ENCODE measurements at places on chromosomes 5 and 9. TPM values are rescaled to one million over a fixed set of nuclear protein-coding genes. Genes with fewer than 3 reads are reported as not detected.

DNA sequence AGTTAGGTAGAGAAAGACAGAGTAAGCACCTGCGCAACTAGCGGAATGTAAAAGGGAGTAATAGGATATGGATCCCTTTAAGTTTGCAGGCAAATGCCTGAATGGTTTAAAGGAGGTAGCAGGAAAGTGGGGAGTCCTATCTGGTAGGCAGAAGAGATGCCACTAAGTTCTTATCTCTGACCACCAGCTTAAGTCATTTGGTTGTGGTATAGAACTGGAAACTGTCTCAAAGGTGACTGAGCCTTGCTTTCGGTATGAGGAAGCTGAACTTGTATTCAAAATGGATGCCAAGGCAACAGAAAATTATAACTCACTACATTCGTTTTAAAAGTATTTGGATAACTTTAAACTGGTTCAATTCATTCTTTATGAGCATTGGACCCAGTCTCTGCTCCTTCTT lies 475.6 kb downstream of the DMRTA1 start:
- H3K4me3 ChIP-seq = no peak overlapping the region
- DNase-seq = no peak
- no peaks in the 10 kb centered on the region for H3K27me3 ChIP-seq
- no peaks in the 10 kb centered on the region for H3K36me3 ChIP-seq
- H3K27ac ChIP-seq = no peak overlapping the region

- H3K27ac ChIP-seq = no peak overlapping the region
- H3K4me1 ChIP-seq = no peaks in the 10 kb centered on the region
- no peaks in the 10 kb centered on the region for H3K36me3 ChIP-seq
These were observed 677.0 kb upstream of the KLF4 start for GRCh38 chr9:108166519-108166918.

- H3K27ac ChIP-seq = no peak overlapping the region
- H3K36me3 ChIP-seq = no peaks in the 10 kb centered on the region
- H3K4me3 ChIP-seq = no peak overlapping the region
These were observed 188.4 kb downstream of the TSSK1B start for GRCh38 chr5:113246361-113246870.

The CEL gene
- 0.87 TPM for polyA plus RNA-seq

The FOXD4L5 gene
- polyA plus RNA-seq = 0.05 TPM

The BARX1 gene
- polyA plus RNA-seq = not detected

The CCDC171 gene
- 0.54 TPM for polyA plus RNA-seq

Data from SK-N-SH (cell line).